ENCODE measurements at places on chromosomes 12 and 14. TPM values are rescaled to one million over a fixed set of nuclear protein-coding genes. Genes with fewer than 3 reads are reported as not detected.

LGMN gene
- 119 TPM for polyA plus RNA-seq

SERPINA5 gene
- 2.9 TPM for polyA plus RNA-seq

LRFN5 gene
- polyA plus RNA-seq: 8.9 TPM

RND1 gene
- polyA plus RNA-seq: 3.1 TPM

TMEM121 gene
- 2.6 TPM for polyA plus RNA-seq

BEST3 gene
- 0.06 TPM for polyA plus RNA-seq

LLPH gene
- polyA plus RNA-seq: 29.0 TPM

LBHD2 gene
- polyA plus RNA-seq: not detected

VDR gene
- 5.4 TPM for polyA plus RNA-seq

PLCZ1 gene
- not detected for polyA plus RNA-seq

CIROP gene
- polyA plus RNA-seq: not detected

AQP6 gene
- polyA plus RNA-seq: 14.6 TPM

KITLG gene
- polyA plus RNA-seq: 46.7 TPM

CCDC197 gene
- polyA plus RNA-seq: not detected

DAAM1 gene
- 63.0 TPM for polyA plus RNA-seq

GLT8D2 gene
- polyA plus RNA-seq: 89.8 TPM

RTL1 gene
- 0.04 TPM for polyA plus RNA-seq

OVCH1 gene
- polyA plus RNA-seq: 0.13 TPM

HCAR3 gene
- 0.45 TPM for polyA plus RNA-seq

Measured in left renal pelvis (tissue), 4 donors.